ENCODE measurements at places on chromosomes 7 and 10.

- no peak for DNase-seq
These were observed 69.3 kb downstream of the SGMS1 start for GRCh38 chr10:50554376-50554994.

DNA sequence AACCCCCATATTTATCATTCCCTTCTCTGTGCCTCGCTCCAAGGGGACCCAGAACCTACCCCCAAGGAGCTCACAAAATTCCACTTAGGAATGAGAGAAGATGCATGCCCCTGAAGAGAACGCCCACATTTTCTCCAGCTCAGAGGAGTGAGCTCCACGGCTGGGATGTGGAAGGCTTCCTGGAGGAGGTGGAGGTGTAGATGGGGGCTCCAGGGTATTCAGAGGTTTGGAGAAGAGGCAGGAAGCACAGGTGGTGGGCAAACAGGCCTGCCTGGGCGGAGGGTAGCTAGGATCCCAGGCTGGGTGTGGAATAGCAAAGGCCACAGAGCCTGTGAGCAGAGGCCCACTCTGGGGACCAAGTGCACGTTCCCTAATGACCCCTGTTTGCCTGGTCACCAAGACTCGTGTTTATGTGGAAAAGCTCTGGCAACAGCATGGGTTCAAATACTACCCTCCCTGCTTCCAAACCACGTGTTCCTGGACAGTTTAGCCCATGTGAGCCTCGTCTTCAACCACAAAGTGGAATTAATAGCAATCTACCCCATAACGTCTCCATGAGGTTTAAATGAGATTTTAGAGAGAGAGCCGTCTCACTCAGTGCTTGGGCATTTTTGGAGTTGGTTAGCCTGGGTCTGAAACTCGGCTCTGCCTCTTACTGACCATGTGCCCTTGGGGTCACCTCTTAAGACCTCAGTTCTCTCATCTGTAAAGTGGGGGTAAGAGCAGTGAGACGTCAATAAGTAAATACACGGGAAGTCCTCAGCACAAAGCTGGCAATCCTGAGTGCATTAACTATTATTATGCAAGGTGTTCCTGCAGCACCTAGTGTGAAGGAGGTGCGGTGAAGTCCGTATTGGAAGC is 24.7 kb downstream of the UNC5B start:
- no peak for DNase-seq

DNA sequence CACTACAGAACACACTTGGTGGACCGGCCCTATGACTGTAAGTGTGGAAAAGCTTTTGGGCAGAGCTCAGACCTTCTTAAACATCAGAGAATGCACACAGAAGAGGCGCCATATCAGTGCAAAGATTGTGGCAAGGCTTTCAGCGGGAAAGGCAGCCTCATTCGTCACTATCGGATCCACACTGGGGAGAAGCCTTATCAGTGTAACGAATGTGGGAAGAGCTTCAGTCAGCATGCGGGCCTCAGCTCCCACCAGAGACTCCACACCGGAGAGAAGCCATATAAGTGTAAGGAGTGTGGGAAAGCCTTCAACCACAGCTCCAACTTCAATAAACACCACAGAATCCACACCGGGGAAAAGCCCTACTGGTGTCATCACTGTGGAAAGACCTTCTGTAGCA is 14.6 kb downstream of the ZSCAN21 start:
- no peak for DNase-seq

- peak; percentile 92 for DNase-seq
These were observed 800.5 kb upstream of the KCND2 start for GRCh38 chr7:119472408-119473038.

- no peak for DNase-seq
These were observed 154.5 kb downstream of the WDR37 start for GRCh38 chr10:1210667-1211066.

Data from NCI-H748 treated with DMSO at 0.1 percent for 48 hours (cell line).